Activated effector memory CD4-positive, alpha-beta T cell treated with Interleukin-2 at 50 U/mL for 16 hours (primary cell): ENCODE measurements at places on chromosomes 12 and 14.

DNA sequence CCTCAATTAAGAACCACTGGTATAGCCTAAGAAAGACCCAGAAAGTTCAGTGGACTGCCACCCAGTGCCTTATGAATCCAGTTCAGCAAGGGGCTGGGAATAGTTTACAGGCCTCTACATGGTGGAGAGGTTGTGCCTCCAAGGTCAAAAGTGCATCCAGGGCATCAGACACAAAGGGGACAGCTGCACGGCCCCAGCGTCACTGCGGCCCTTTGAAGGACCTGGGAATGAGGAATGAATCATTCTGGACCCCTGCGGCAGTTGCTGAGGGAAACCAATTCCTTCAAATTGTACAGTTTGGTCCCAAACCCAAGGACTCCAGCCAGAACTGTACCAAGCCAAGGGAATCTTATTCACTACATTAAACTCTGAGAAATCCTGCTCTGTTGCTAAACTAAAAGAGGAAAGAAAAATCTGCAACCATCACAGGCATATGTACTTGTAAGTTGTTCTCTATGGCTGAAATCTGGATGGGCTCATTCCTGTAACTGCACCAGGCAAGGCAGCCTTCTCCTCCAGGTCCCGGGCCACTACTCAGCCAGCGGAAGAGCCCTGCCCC, 10.9 kb upstream of the NGB start:
- DNase-seq: no peak

- no peak for DNase-seq
Observed at GRCh38 chr12:9719790-9720189, 13.1 kb downstream of the CLECL1 start.

DNA sequence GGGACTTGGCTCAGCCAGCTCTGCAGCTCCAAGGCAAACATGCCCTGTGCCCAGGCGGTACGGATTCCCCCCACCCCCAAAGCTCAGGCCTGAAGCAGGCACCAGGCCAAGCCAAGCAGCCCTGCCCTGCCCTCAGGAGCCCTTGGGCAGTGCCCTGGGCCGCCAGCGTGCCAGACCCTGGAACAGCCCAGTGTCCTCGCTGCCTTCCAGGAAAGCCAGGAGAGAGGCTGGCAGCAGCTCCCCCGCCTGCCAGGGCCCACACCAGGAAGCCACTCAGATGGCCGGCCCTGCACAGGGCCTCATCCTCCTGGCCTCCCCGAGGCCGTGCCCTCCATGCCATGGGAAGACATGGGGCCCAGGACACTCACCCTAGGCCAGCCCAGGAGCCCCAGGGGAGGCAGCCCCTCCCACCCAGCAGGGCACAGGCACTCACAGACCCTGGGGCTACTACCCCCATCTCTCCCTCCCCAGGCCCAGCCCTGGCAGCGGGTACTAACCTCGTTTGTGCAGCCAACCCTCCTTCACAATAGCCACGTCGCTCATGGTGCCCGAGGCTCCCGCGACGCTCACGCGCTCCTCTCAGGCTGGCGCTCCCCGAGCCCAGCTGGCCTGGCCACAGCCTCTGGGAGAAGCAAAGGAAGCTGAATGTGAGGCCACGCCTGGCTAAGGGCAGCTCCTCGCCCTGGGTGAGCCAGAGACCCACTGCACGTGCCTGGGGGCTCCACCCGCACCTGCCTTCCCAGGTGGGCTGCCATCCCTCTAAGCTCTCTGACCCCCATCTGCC, 3.3 kb downstream of the AKT1 start:
- no peak for DNase-seq

GRCh38 chr12:110676171-110676570, 12.7 kb downstream of the HVCN1 start:
- no peak for DNase-seq

DNA sequence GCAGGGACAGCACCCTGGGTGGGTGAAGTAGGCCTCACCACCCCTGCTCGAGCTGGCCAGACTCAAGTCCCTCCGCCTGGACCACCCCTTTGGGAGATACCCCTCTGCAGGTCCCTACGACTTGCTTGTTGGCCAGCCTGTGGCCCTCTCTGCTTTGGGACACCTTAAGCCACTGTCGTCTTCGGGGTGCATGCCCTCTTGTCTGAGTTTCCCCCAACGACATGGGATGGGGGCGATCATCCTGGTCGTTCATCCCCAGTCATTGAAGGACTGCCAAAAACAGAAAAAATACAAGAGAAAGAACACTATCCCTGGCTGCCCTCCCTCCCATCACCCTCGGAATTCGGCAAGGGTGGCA, 151.1 kb downstream of the DPF3 start:
- no peak for DNase-seq

GRCh38 chr14:95228240-95228639, 70.9 kb upstream of the DICER1 start:
- no peak for DNase-seq

GRCh38 chr12:108465417-108465816, 49.7 kb upstream of the FICD start:
- DNase-seq: no peak

DNA sequence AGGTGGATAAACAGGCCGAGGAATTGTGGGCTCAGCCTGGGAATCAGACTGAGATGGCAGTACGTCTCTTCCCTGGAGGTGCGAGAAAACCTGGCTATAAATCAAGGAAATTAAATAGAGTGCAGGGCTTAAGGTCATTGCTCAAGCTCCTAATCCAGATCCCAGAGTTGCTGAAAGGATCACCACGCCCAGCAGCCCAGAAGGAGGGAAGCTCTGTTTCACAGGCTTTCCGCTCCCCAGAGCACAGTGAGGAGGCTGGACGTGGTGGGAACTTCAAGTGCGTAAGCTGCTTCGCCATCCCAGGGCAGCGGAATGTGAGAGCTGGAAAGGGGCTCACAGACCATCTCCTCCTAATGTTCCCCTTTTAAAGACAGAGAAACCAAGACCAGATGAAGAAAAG, 651.6 kb upstream of the TBX3 start:
- no peak for DNase-seq

DNA sequence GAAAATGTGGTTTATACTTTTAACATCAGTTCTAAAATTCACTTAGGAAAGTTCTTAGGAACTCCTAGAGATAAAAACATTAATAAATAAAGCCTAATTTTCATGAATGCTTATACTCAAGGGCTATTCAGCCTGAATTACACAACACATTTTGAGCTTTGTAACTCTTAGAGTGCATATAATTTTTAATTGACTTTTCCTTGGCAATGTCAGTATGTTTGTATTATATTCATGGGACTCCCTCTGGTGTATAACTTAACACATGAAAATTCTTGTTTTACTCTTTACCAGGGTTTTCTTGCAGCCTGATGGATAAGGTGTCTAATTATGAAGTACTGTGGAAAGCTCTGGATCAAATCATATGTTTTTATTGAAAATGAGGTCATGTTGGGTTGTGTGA, 150.6 kb upstream of the HMGA2 start:
- no peak for DNase-seq

DNA sequence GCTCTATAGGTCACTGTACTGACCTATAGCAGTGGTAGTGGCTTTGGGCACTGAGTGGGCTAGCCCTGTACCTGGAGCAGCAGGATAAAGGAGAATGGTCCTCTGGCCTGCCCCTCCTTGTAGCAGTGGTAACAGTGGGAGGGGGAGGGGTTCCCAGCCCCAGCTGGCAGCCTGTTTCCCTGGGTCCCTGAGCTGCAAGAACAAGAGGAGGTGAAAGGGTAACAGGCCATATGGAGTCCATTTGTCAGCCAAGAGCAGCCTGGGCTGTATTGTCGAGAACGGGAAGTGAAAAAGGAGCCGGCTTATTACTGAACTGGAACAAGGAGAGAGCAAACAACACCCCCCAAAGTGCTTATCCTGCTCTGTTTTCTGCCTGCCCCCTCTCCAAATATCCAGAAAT, 73.8 kb upstream of the SRSF5 start:
- DNase-seq: no peak

- DNase-seq: no peak
Observed at GRCh38 chr12:104903648-104904423, 54.3 kb downstream of the SLC41A2 start.

GRCh38 chr12:12899530-12900380, 8.4 kb downstream of the GPRC5A start:
- no peak for DNase-seq

DNA sequence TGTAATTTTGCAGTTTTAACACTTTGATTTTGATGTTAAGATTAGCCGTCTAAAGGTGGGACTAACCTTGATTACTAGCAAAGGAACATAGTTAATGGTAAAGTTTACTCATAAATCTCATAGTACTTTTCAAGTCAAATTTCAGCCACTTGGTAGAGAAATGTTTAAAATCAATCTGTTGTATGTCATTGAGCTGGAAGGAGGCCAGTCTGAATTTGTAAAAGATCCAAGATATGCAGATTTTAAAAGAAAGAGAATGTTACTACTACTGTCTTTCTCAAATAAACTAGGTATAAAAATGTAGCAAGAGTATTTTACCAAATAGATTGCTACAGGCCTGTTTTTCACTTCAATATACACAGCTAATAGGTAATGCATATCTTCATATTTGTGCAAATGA, 600.8 kb upstream of the SEL1L start:
- DNase-seq: no peak

DNA sequence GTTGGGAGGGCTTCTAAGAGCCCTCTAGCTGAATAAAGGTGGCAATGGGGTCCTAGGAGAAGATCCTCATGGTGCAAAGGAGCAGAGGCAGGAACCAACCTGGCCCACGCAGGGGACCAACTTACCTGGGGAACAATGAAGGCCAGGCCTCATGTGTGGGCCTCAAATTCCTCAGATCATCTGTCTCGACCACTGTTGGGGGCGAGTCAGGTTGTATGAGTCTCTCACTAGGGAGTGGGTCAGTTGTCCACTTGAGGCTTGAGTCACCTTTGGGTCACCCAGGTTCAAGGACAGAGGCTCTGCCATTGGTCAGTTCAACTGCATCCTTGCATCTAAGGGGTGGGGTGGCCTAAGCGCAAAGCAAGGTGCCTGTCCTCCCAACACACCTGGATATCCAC, 43.7 kb upstream of the BDKRB2 start:
- no peak for DNase-seq

DNA sequence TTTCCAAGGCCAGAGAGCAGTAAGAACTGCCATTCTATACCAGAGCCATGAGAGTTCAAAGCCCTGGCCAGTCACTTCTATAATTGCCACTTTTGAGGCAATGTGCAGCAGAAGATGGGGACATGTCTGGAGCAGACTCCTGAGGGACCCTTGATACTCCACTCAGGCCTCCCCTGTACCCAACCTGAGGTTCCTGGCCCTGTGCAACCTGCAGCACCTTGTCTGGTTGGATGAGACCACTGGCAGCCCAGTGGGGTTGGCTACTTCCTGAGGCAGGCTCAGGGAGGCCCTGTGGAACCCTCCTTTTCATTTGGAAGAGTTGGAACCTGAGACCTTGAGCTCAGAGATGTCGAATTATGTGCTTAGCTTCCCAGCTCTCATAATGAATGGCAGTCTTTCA, 54.4 kb downstream of the GALNT16 start:
- no peak for DNase-seq

GRCh38 chr12:54349679-54350078, 14.6 kb downstream of the GPR84 start:
- no peak for DNase-seq

DNA sequence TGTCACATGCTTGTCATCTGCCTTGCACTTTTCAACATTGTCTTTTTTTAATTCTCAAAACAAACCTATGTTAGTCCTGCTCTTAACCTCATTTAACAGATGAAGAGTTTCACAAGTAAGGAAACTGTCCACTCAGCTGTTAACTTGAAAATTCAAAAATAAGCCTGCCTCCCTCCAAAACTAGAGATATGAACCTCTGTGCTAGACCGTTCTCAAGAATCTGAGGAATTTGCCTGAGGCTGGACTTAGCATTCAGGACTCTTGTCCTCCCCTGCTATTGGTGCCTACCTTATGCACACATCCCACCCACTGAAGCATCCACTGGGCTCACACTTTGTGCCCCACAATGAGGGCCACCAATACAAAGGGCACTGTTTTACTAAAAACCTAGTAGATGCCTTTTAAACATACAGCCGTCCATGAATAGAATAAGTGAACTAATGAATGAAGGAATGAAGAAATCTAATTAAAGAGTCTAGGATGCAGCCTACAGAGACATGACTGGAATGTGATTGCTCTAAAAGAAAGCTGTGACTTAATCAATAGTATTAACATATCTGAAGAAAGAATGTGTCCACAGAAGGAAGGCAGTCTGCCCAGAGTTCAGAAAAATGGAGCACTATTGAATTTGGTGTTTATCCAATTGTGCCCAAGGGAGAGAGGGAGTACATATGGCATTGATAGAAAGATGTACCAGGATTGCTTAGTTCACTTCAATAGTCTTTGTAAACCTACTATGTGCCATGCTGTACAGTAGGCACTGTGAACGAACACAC, 238.5 kb downstream of the SPTSSA start:
- DNase-seq: no peak

DNA sequence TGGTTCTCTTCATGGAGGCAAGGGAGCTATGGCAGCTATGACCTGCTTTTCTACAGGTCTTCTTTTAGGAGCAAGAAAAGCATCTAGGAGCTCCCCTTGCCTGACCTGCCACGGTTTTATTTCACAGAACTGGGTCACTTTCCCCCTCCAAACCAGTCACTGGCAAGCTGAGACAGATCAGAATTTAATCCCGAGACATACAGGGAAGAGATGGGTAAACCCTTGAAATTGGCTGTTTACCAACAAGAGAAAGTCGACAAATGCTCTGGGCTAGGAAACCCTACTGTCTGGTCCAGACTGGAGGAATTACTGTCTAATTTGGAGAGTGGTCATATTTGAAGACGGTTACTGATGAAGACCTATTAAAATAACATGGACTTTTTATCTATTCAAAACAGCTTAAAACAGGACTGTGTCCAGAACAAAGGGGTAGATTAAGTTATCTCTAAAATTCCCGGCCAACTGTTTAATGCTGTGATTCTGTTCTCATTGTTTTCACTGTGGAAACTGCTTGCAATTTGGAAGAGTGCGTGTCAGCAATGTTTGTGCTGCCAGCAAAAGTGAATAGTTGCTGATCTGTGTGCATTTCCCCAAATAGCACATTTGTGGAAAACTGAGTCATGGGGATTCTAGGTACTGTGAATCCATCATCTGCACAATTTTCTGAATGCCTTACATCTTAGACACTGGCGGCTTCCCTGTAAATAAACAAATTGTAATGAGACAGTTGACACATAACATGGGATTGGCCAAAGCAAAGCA, 73.4 kb upstream of the EEA1 start:
- no peak for DNase-seq

GRCh38 chr12:110149086-110149660, 25.0 kb downstream of the IFT81 start:
- DNase-seq: no peak

GRCh38 chr14:24990050-24990449, 59.9 kb downstream of the STXBP6 start:
- DNase-seq: no peak

GRCh38 chr12:117688446-117688845, 280.3 kb downstream of the KSR2 start:
- DNase-seq: no peak

DNA sequence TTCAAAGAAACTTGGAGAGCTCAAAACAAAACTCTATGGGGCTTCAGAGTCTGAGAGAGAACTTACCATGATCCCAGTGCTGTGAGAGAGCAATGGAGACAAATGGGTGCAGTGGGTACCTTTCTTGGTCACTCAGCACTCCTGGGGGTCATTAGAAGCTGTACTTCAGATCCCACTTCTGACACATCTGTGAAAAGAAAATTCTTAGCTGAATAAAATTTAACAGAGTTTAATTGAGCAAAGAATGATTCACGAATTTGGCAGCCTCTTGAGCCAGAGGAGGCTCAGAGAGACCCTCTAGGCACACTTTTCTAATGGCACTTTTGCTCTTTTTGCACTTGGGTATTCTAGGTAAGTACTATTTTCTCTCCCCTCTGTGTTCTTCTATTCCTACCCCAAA, 96.8 kb upstream of the SYT10 start:
- no peak for DNase-seq

GRCh38 chr14:33834466-33835260, 116.2 kb downstream of the EGLN3 start:
- DNase-seq: no peak
